Articular chondrocyte of knee joint (primary cell): ENCODE measurements at places on chromosomes 13 and 19. TPM values are rescaled to one million over a fixed set of nuclear protein-coding genes. Genes with fewer than 3 reads are reported as not detected.

The UQCRFS1 gene
- 23.6 and 31.1 TPM in 2 replicates for total RNA-seq

The STAP2 gene
- 2.4 and 3.9 TPM in 2 replicates for total RNA-seq

The NPAS1 gene
- 0.78 and 0.97 TPM in 2 replicates for total RNA-seq

The ZNF791 gene
- total RNA-seq: 19.7 and 26.6 TPM in 2 replicates

The ZNF546 gene
- 8.5 and 9.8 TPM in 2 replicates for total RNA-seq

The PTH2 gene
- not detected in 2 replicates for total RNA-seq

The FAM124A gene
- 6.4 and 7.1 TPM in 2 replicates for total RNA-seq

The ZFR2 gene
- total RNA-seq: not detected in 2 replicates

The ADPRHL1 gene
- 2.4 and 4.2 TPM in 2 replicates for total RNA-seq

The NANOS3 gene
- total RNA-seq: not detected in 2 replicates

The FCER2 gene
- not detected in 2 replicates for total RNA-seq

The GNA15 gene
- total RNA-seq: not detected in 2 replicates

The LIM2 gene
- total RNA-seq: not detected in 2 replicates

The RYR1 gene
- total RNA-seq: 0.39 and 0.65 TPM in 2 replicates

The ANGPTL8 gene
- total RNA-seq: not detected in 2 replicates
